ENCODE measurements at places on chromosomes 13 and 19. TPM values are rescaled to one million over a fixed set of nuclear protein-coding genes. Genes with fewer than 3 reads are reported as not detected.

GRCh38 chr19:49438261-49438660, 3.1 kb downstream of the SLC17A7 start:
- DNase-seq: no peak

DNA sequence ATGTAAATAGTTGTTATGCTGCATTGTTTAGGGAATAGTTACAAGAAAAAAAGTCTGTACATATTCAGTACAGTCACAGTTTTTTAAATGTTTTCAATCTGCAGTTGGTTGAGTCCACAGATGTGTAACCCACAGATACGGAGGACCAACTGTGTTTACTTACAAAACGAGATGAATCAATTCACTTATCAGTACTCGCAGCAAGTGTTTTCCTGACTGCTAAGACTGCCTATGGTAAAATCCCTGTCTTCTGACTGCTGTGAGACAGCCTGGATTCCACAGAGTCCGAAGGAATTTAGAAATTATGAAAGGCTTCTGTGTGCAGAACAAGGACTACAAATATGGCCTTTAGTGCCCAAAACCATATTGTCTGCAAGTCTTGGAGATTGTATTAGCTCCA, 45.7 kb upstream of the C1QTNF9 start:
- DNase-seq: no peak

Gene PSG1
- not detected for total RNA-seq

GRCh38 chr13:49502954-49503353, 7.2 kb downstream of the PHF11 start:
- no peak for DNase-seq

DNA sequence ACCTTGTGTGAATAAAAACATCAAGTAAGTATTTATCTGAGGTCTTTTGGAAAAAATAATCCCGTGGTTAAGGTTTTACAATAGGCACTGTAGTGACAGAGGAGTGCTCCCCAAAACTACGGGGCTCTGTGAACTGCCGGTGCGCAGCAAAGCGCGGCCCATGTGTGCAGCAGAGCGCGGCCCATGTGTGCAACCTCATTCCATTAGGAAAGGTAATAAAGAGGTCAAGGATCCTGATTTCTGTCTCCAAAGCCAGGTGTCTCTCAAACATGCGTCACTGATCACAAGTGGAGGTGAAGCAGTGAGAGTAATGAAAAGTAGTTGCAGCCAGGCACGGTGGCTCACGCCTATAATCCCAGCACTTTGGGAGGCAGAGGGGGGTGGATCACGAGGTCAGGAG, 58.7 kb downstream of the MRPL57 start:
- no peak for DNase-seq

GRCh38 chr19:39916236-39916635, 18.2 kb downstream of the FCGBP start:
- DNase-seq: no peak
